ENCODE measurements at places on chromosomes 7 and 10.

- DNase-seq = no peak
These were observed 219.1 kb downstream of the EMX2 start for GRCh38 chr10:117761695-117762094.

DNA sequence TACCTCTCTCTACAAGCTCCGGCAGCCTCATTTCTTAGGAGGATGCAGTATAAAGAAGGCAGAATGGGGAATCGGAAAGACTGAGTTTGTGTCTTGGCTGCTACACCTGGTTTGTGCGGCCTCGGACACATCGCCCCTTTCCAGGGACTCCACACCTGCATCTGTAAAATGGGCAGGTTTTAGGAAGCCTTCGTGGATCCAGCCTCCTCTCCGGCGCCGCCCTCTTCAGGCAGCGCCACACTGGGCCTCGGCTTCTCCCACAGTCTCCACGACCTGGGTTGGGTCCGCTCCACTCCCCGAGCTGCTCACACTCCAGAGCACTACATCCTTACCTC, 341 bp downstream of the GOT1 start:
- DNase-seq = no peak

DNA sequence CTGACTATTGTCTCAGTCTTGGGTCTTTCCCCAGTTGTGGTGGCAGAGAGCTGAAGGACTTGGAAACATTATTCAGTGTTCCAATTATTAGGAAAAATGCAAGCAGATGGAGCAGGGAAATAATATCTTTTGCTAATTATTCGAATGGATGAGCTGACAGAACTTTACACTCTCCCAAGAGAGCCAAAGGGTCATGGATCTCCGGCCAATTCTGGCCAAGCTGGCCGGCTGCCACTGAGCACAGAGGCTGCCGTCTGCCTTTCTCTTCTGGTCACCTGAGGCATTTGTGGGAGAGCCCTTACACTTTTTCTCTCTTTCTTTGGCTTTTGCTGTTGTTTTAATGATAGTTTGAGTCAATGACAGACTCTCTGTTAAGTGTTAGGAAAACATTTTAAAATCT, 22.2 kb upstream of the CNTNAP2 start:
- no peak for DNase-seq

- no peak for DNase-seq
These were observed 875.5 kb downstream of the XPNPEP1 start for GRCh38 chr10:109047856-109048255.
